ENCODE measurements at places on chromosomes 3 and 15.

DNA sequence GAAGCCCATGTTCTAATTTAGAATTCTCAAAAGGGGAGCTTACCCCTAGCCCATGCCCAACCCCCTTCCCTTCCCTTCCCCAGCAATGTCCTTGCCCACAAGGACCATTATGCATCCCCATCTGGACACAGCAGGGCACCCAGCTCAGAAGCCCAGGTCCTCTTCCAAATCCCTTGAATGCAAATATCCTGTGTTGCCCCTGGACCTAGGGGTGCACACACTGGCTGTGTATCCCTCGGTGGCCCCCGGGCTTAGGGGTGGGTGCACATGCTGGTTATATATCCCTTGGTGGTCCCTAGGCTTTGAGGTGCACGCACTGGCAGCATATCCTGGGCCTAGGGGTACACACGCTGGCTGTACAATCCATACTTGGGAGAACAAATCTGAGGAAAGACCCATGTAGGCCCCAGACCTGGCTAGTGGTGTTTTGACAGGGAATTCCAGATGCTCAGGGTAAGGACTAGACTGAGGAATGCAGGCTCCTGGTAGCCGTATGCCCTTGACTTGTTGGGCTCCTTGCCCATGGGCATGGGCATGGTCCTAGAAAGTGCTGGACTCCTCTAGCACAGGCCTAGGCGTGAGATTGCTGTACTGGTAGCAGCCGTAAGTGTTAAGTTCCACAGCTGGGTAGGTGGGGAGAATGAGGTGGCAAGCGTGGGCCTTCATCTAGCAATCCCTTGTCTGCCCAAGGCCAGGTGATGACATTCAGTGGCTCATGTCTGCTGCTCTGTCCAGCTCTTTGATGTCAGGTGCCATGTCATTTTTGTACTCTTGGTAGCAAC lies 222.4 kb downstream of the OPA1 start:
- DNase-seq, result no peak

DNA sequence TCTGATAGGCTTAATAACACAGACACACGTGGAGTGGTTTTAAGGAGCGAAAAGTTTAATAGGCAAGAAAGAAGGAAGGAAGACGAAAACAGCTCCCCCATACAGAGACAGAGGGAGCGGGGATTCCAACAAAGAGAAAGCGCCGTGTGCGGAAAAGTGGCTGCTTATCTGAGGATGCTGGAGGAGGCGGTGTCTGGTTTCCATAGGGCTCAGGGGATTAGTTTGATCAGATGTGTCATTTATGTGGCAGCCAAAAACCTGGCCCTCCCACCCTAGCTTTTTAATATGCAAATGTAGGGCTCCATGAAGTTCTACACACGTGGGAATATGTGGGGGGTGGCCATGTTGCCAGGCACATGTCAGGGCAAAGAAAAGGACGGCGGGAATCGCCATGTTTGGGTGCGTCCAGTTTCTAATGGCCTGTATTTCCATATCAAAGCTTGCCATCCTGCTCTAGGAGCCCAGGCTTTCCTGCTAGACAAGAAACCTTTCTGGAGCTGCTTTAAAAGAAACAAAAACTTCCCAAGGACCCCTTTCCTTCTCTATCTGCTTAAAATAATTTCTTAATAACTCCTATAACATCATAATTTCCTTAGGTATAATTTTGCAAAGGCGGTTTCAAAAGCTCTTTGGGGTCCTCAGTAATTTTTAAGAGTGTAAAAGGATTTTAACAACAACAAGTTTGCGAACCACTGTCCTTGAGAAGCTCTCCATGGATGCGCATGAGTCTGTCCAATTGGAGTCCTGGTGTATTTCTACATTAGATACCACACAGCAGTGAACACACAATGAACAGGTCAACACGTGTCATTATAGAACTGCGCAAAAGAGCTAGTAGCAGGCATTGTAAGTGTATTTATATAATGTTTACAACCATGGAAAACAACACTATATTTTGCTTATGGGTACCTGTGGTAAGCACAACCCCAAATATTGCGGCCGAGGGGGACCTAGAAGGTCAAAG lies 622 bp upstream of the ZNF589 start:
- no peak for DNase-seq

DNA sequence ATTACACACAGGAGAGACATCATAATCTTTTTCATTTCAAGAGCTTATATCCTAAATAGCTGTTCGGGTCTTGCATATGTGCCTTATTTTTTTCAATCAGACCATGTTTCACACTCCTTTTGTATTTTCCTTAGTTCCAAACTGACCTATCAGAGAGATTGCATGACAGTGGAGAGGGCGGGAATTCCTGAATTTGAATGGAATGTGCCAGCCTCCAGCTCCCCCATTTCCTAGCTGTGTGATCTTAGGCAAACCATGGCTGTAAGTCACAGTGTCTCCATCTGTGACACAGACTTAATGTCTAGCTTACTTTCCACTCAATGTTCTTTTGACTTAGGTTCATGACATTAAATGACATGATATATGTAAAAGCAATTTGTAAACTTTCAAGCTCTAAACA lies 62.0 kb upstream of the CSTA start:
- no peak for DNase-seq

DNA sequence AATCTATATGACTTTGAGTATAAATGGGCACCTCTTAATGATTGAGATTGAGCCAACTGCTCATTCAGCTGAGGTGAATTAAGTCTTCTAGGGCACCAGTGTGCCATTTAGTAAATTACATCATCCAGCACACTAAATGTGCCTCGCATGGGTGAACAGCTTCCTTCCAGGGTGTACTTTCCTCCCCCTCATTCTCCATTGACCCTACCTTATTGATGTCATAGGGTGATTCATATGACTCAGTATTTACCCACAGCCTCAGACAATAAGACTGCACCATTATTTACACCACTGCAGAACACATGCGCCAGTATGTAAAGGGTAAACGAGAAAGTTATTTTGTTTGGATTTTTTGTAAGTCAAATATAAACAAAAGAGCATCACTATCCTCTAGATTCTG lies 185.2 kb upstream of the ARL6 start:
- DNase-seq, result no peak

GRCh38 chr3:64457811-64458210 lies 230.0 kb downstream of the ADAMTS9 start:
- no peak for DNase-seq
